ENCODE measurements at places on chromosomes 5 and 9.

DNA sequence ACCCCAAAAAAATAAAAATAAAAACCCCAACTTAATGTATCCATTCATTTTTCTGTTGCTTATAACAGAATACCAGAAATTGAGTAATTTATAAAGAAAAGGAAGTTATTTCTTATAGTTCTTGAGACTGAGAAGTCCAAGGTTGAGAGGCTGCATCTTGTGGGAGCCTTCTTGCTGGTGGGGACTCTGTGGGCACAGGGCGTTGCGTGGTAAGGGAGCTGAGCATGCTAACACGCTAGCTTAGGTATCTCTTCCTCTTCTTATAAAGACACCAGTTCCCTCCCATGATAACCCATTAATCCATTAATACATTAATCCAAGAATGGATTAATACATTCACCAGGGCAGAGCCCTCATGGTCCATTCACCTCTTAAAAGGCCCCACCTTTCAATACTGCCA is 150.9 kb downstream of the ZSWIM6 start:
- no peak for DNase-seq

- DNase-seq, result no peak
Measured at GRCh38 chr9:126550891-126551351, 62.8 kb upstream of the LMX1B start.

GRCh38 chr9:92728831-92729734 is 35.5 kb downstream of the BICD2 start:
- no peak for DNase-seq

DNA sequence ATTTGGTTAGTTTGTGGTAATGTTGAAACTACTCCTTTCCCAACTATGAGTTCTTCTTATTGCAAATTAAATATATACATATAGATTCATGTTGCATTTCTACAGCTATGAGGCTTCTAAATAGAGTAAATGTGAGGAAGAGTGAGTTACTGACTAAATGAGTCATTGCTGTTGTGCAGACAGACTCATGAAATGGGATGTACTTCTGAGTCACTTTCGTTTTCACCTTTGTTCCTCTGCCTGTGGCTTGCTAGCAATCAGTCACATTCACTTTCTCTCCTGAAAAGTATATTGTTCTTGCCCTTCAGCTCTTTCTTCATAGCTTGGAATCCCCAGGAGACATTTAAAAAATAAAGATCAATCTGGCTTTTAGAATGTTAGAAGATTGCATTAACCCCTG is 295.5 kb upstream of the SMC2 start:
- DNase-seq, result peak; percentile 96

- no peak for DNase-seq
Measured at GRCh38 chr5:171617266-171617665, 168.4 kb upstream of the SMIM23 start.

DNA sequence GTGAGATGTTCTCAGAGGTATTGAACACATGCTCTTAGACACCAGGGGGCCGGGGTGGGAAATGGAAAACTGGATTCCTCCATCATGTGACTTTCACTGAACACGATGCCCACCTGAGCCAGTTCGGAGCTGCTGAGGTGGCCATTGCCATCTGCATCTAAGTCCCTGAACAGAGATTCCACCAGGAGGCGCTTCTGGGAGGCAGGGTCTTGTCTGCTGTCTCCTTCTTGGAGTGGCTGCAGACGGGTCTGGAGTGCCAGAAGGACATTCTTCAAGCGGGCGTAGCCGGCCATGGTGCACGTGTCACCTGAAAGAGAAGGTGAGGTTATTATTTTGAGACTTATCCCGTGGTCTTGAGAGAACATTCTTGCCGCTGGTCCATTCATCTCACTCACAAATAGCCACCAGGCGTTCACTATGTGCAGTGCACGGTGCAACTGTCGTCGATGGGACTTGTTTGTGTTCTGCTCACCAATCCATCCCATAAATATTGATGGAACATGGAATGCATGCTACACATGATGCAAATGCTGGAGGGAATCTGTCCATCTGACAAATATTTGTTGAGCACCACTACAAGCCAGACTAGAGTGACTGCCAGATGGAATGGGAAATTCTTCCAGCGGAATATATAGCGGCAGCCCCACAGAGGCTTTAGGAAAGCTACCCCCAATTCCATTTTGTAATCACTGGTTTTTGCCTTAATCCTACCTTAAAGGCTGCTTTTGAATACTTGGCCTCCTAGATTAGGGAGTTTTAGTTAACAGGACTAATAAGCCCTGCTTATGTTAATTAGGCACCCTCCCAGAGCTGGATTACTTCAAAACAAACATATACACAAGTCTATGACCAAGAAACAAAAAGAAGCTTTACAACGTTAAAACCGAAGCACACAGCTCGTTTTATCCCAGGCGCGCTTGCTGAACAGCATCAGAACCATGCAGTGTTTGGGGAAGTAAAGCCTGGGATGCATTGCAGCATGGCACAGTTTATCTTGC is 264.8 kb downstream of the HSPA4 start:
- no peak for DNase-seq

DNA sequence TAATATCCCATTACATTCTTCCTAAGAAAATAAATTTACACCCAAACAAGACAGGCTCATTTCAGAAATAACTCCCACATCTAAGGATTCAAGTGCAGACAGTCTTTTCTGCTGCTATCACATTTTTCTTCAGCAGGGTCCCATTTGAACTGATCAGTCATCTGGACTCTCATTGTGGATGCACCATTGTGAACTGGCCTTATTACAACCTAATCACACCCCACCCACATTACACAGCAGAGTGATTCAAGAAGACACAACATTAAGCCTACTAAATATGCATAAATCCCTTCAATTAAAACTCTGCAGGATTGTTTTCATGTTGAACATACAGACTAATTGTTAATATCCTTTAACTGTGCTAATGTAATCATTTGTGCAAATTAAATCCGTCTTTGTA is 146.2 kb downstream of the CDH12 start:
- DNase-seq, result no peak

GRCh38 chr5:52950686-52951085 is 38.5 kb upstream of the ITGA2 start:
- no peak for DNase-seq

DNA sequence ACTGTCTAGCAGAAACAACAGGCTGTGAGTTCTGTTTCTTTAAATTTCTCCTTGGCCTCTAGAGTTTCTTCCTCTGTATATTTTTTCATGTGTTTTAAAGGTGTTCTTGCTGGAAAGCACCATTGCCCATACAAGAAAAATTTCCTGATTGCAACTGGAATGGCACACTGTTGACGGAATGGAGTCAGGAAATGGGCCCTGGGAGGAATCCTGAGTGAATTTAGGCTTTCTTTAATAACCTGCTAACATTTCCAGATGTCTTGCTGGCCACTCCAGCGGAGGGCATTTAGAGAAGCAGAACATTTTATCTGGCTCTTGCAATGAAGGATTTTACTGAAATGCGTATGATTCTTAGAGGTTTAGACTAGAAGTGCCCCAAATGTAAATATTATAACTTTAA is 736.3 kb downstream of the TAF11L14 start:
- DNase-seq, result no peak

- DNase-seq, result no peak
Measured at GRCh38 chr5:57509501-57510260, 27.1 kb upstream of the ACTBL2 start.

DNA sequence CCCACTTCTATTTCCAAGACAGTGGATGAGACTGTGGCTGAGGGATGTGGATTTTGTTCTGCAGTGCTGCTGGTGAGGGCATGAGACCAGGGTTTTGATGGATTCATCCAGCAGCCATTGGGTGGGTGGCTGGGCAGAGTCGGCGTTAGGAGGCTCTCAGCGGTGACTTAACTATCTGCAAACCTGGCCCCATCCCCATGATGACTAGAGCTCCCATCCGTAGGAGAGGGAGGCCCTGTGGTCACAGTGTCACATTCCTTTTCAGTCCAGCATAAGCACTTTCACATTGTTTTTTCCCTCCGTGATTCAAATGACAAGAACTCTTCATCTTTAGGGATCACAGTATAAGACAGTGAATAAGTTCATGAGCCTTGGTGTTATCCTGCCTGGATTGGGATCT is 60.4 kb upstream of the SPRY4 start:
- DNase-seq, result peak; percentile 75

- no peak for DNase-seq
Measured at GRCh38 chr5:68444833-68445232, 229.3 kb downstream of the PIK3R1 start.

DNA sequence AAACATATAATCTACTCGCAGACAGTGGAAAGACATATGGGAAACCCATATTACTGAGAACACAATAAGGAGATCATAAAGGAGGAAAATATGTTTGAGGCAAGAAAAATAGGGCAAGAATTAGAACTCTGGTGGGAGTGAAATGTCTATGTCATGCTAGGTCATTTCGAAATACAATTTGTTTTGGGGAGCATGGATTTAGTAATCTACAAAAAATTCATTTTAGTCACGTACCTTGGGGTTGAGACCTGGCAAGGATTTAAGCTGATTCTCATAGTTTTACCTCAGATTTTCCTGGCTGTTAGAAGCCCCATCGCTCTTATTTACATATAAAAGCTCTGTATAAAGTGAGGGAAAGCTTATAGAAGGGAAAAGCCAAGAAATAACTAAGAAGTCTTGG is 11.5 kb upstream of the CSNK1G3 start:
- no peak for DNase-seq

- no peak for DNase-seq
Measured at GRCh38 chr5:100232736-100233135, 302.4 kb upstream of the FAM174A start.

- no peak for DNase-seq
Measured at GRCh38 chr5:135069016-135069770, 35.2 kb upstream of the PITX1 start.

- no peak for DNase-seq
Measured at GRCh38 chr5:145743396-145744061, 91.6 kb downstream of the PRELID2 start.

Measured in iris pigment epithelial cell (primary cell).